Thymus (tissue), 14 donors: ENCODE measurements at places on chromosomes 3 and 15. TPM values are rescaled to one million over a fixed set of nuclear protein-coding genes. Genes with fewer than 3 reads are reported as not detected.

PLAAT1 gene
- total RNA-seq: 1.3 TPM

GOLGA8M gene
- total RNA-seq: 0.24 TPM

SCAANT1 gene
- not detected for total RNA-seq

TP63 gene
- total RNA-seq: 17.3 TPM

FOXB1 gene
- 0.05 TPM for total RNA-seq

MAGI1 gene
- 5.1 TPM for total RNA-seq

ATP2B2 gene
- 0.19 TPM for total RNA-seq

CTDSPL gene
- total RNA-seq: 4.4 TPM

KLF15 gene
- 0.28 TPM for total RNA-seq

GRCh38 chr3:143188881-143189280 lies 69.3 kb downstream of the CHST2 start:
- H3K27me3 ChIP-seq: no peaks in the 10 kb centered on the region
- no peak for DNase-seq
- H3K27ac ChIP-seq: no peak overlapping the region

- H3K4me1 ChIP-seq: no peaks in the 10 kb centered on the region
- DNase-seq: no peak
- H3K36me3 ChIP-seq: no peaks in the 10 kb centered on the region
- H3K4me3 ChIP-seq: no peak overlapping the region
Measured at GRCh38 chr3:125331243-125331642, 43.9 kb downstream of the ZNF148 start.

- H3K4me3 ChIP-seq: peak overlapping the region; percentile 77
- H3K27ac ChIP-seq: no peak overlapping the region
- DNase-seq: no peak
- peaks cover 47% of the 10 kb centered on the region for H3K27me3 ChIP-seq
- H3K36me3 ChIP-seq: no peaks in the 10 kb centered on the region
Measured at GRCh38 chr15:80694611-80695098, 455 bp upstream of the ABHD17C start.

GRCh38 chr3:132911741-132912415 lies 126.3 kb upstream of the TMEM108 start:
- no peak overlapping the region for H3K27ac ChIP-seq
- no peaks in the 10 kb centered on the region for H3K4me1 ChIP-seq
- H3K36me3 ChIP-seq: no peaks in the 10 kb centered on the region
- DNase-seq: no peak
- no peak overlapping the region for H3K4me3 ChIP-seq

GRCh38 chr3:194287374-194287773 lies 63.8 kb downstream of the CPN2 start:
- H3K27ac ChIP-seq: no peak overlapping the region
- no peak overlapping the region for H3K4me3 ChIP-seq
- H3K4me1 ChIP-seq: peaks cover 5% of the 10 kb centered on the region
- peaks cover 8% of the 10 kb centered on the region for H3K27me3 ChIP-seq

DNA sequence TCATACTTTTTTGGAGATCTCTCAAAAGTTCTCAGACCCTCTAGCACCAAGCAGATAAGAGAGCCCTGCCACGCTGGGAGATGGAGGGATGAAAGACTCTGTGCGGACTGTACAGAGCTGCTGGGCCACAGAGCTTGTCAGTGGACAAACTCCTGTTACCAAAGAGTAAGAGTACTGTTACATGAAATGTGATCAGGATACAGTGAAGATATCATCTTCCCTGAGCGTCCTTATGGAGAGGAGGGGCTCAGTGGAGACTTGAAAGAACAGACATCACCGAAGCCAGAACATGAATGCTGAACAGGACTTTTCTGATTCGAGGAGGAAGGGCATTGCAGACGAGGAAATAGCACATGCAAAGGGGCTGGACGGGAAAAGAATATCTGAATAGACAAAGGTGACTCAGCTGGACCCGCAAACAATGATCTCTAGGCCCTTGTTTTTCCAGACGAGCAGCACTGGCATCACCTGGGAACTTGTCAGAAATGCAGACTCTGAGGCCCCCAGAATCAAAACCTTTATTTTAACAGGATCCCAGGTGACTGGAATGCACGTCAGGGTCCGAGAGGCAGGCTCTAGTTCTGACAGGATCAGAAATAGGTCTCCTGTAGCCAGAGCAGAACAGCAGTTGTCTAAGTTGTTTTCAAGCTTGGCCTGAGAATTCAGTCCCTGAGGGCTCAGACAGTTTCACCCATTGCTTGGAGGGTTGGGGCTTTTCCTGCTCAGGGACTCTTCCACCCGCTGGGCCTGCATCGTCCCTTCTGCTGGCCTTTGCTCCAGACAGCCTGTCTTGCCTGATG lies 277.9 kb downstream of the RPLP1 start:
- DNase-seq: no peak
- H3K4me3 ChIP-seq: no peak overlapping the region
- no peaks in the 10 kb centered on the region for H3K36me3 ChIP-seq
- H3K4me1 ChIP-seq: no peaks in the 10 kb centered on the region
- H3K27me3 ChIP-seq: no peaks in the 10 kb centered on the region

DNA sequence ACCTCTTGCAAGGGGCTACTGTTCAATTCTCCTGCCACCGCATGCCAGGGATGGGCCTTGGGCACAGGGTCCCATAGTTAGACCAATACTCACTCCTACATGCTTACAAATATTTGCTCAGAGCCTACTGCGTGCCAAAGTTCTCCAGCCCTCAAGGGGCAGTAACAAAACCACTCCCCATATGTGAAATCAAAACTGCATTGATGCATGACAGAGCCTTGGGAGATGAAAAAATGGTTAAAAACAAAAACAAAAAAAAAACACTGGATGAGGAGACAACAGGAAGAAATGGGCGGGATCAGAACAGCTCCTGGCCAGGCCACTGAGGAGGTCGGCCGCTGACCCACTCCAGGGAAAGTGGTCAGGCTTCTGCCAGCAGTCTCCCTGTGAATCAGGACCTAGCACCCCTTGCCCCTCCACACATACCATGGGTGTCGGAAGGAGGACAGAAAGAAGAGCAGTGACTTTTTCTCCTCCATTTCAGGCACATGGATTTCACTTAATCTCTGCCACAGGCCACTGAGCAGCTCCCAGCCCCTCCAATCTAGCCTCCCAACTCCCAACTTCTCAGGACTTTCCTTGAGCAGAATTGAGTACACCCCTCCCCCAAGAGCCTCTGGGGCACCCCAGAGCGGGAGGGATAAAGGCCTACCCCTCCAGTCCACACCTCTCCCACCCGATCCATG lies 2.8 kb downstream of the PLXNB1 start:
- peaks cover under 1% of the 10 kb centered on the region for H3K36me3 ChIP-seq
- H3K27ac ChIP-seq: no peak overlapping the region
- H3K4me1 ChIP-seq: peaks cover 22% of the 10 kb centered on the region
- no peak overlapping the region for H3K4me3 ChIP-seq
- no peak for DNase-seq

DNA sequence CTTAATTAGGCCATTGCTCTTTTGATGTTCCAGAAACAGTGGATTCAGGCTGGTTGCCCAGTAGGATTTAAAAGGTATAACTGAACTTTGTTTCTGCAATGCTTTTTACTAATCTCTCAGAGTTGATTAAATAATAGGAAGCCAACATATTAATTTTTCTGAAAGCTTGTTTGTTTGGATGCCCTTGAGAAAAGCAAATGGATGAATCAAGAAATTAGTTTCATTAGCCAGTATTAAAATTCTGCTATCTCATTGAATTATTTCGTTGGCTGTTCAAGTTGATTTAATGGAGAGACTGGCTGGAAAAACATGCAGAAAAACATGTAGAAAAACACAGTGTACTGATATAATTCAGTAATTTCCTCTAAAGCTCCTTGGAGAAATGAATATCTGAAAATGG lies 178.9 kb upstream of the THRB start:
- H3K4me3 ChIP-seq: no peak overlapping the region
- no peaks in the 10 kb centered on the region for H3K27me3 ChIP-seq
- H3K27ac ChIP-seq: no peak overlapping the region
- H3K36me3 ChIP-seq: no peaks in the 10 kb centered on the region

- DNase-seq: no peak
- H3K4me3 ChIP-seq: no peak overlapping the region
- H3K36me3 ChIP-seq: no peaks in the 10 kb centered on the region
- no peaks in the 10 kb centered on the region for H3K27me3 ChIP-seq
Measured at GRCh38 chr3:70657454-70657853, 345.0 kb upstream of the MDFIC2 start.

- H3K27me3 ChIP-seq: peaks cover 88% of the 10 kb centered on the region
- no peak overlapping the region for H3K27ac ChIP-seq
- no peaks in the 10 kb centered on the region for H3K36me3 ChIP-seq
- H3K4me3 ChIP-seq: no peak overlapping the region
- DNase-seq: peak; percentile 21
Measured at GRCh38 chr3:49867871-49868321, 1.8 kb downstream of the CAMKV start.

GRCh38 chr3:19885468-19885867 lies 48.5 kb downstream of the EFHB start:
- H3K27me3 ChIP-seq: no peaks in the 10 kb centered on the region
- H3K27ac ChIP-seq: no peak overlapping the region
- H3K4me1 ChIP-seq: no peaks in the 10 kb centered on the region
- no peak overlapping the region for H3K4me3 ChIP-seq
- no peaks in the 10 kb centered on the region for H3K36me3 ChIP-seq

GRCh38 chr3:111319598-111319997 lies 222.4 kb upstream of the CD96 start:
- no peaks in the 10 kb centered on the region for H3K27me3 ChIP-seq
- H3K27ac ChIP-seq: no peak overlapping the region
- H3K4me1 ChIP-seq: peaks cover 14% of the 10 kb centered on the region
- H3K36me3 ChIP-seq: no peaks in the 10 kb centered on the region
- no peak overlapping the region for H3K4me3 ChIP-seq

GRCh38 chr3:71614426-71614825 lies 30.9 kb upstream of the FOXP1 start:
- H3K27ac ChIP-seq: no peak overlapping the region
- no peak overlapping the region for H3K4me3 ChIP-seq
- no peak for DNase-seq
